Effector memory CD4-positive, alpha-beta T cell (primary cell): ENCODE measurements at places on chromosomes 6 and 20.

DNA sequence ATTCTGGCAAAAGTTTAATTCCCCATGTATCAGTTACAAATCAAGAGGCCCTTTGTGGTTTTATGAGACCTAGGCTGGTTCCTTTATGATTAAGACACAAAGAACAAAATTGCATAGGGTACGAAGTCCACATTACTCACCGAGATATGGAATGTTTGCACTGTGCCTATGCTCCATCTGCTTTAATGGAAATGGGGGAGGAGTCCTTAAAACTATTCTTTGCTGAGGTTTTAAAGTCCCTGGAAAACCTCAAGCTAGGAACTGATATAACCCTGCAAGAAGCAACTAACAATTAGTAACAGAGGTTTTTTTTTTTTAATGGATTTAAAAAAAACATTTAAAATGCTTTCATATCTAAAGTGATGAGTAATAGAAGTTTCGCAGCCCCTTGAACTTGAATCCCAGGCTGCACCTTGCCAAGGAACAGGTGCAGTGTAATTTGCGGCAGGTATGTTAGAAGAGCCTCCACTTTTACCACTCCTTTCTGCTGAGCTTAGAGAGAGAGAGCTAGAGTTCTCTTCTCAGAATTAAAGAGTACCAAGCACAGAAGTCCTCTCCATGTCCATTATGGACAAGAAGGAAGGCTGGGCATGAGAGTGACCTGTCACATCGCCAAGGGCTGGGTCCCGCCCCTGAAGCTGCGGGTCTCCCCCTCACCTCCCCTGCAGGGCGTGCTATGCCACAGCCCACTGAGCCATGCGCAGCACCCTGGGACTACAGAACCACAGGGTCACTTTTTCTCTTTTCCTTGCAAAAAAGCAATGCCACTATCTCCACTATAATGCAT, 2.3 kb downstream of the SERPINB1 start:
- DNase-seq: no peak

DNA sequence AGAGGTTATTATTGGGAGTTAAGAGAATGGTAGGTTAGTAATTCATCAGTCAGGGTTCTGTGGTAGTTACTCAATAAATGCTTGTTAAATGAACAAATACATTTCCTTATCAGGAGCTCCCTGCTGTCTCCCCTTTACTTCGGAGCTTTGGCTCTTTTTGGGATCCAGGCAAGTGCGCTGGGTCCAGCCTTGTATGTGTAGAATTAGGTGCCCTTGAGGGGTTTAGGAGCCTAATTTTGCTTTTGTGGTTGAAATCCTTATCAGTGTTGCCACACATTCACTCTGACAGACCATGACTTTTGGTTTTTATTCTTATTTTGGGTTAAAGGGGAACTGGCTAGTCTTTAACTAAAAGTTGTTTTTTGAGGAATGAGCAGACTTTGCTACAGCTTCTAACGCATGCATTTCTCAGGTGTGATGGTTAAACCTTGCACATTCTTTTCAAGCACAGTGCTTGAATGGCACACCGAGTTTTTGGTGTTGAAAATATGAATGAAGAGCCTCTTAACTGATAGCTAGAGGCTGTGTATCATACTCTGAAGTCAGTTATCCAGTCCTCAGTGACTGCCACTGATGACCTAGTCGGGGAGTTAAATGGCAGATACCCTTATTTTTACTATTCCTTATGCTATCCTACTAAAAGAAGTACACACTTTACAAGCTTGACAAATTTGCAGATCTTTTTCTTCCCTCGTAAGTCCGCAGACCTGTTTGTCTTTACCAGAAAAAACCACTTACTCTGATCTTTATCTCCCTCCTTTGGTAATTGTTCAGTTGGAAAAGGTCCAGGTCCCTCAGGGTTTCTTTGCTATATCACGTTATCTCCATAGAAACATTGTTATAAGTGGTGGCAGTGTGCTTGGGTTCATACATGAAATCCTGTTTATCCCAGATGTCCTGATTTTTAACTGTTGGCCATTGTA, 50.7 kb upstream of the PLCG1 start:
- DNase-seq: no peak

DNA sequence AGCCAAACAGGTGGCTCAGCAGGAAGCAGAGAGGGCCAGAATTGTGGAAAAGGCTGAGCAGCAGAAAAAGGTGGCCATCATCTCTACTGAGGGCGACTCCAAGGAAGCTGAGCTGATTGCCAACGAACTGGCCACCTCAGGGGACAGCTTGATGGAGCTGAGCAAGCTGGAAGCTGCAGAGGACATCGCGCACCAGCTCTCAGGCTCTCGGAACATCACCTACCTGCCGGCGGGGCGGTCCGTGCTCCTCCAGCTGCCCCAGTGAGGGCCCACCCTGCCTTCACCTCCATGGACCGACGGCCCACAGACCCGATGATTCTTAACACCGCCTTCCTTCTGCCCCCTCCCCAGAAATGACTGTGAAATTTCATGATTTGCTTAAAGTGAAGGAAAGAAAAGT, 17.8 kb upstream of the RAET1L start:
- no peak for DNase-seq

DNA sequence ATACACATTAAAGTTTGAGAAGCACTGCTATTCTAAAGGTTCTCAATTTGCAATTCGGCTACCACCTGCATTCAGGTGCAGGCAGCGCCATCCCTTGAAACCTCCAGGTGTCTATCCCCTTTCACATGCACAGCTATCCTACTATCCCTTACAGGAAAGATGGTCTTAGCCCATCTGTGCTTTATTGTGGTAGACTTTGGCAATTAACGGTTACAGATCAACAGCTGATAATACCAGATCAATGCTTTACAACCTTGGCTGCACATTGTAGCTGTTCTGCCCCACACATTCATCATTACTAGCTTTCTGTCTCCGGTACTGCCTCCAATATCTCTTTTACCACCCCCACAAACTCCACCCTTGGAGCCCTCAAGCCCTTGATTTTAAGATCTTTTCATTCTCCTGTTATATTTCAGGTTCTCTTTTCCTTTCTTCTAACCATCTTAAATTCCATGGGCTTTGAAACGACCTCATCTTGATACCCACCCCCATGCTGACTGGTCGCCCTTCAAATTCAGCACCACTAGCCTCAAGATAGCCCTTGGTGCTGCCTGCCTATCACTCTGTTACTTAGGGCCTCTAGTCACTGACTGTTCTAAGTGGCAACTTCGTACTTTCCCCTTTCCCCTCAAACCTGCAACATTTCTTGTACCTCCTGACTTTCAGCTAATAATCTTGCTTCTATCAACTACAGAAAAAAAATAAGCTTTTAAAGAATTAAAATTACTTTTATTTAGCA, 50.8 kb downstream of the SPTLC3 start:
- no peak for DNase-seq

DNA sequence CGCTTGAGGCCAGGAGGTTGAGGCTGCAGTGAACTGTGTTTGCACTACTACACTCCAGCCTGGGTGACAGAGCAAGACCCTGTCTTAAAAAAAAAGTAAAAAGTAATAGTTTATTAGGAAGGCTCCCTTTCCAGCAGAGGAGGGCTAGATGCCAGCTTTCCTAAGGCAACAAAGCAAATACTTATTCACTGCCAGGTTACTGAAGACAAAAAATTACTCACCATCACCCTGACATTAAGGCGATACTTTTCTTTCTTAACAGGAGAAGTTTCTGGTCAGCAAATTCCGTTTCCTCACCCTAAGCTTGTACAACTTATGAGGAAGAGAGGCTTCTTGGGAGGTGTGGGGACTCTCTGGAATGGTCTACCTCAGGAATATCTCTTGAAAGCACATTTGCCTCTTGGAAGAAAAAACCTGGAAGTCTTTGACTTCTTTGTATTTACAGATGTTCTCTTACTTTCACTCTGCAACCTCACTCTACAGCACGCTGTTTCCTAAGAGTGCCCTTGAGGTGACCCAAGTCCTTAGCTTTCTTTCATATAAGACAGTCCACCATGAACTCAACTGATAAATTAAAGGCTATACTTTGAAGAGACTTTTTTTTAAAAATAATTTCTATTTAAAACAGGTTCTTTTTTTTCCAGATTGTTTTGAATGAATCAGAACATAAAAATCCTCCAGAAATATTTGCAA, 52.9 kb upstream of the TRAF3IP2 start:
- DNase-seq: no peak

GRCh38 chr20:32792316-32792715, 27.4 kb upstream of the MAPRE1 start:
- DNase-seq: peak; percentile 18

- no peak for DNase-seq
Measured at GRCh38 chr6:107972413-107973096, 14.5 kb upstream of the SEC63 start.

DNA sequence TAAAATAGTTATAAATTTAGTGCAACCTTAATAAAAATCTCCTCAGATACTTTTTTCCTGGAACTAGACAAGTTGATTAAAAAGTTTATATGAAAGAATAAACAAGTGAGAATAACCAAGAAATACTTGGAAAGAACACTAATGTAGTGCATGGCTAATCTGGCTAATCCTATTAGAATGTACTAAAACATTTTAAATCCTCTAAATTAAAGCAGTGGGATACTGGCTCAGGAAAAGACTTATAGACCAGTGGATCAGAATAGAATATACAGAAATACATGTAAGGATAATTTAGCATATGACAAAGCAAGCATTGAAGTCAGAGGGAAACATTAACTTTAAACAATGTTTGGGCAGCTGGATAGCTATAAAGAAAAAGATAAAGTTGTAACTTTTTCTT, 41.1 kb upstream of the ERVFRD-1 start:
- DNase-seq: no peak

DNA sequence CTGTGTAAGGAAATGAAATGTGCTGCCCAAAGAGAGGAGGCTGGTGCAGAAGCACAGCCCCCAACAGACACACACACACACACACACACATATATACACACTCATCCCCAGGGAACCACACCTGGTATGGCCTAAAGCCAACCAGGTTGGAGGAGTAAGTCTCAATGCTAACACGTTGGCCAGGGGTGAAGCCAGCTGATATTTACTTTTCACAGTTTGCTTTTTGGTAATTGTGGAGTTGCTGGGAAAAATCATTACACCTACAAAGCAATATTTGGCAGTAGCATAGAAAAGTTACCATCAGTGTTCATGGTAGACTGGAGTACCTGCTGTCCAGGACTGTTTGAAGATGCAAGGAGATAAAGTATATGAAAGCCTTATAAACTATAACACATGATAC, 50.3 kb upstream of the NAA20 start:
- DNase-seq: no peak

- peak; percentile 25 for DNase-seq
Measured at GRCh38 chr6:30615958-30616810, 859 bp downstream of the PPP1R10 start.

DNA sequence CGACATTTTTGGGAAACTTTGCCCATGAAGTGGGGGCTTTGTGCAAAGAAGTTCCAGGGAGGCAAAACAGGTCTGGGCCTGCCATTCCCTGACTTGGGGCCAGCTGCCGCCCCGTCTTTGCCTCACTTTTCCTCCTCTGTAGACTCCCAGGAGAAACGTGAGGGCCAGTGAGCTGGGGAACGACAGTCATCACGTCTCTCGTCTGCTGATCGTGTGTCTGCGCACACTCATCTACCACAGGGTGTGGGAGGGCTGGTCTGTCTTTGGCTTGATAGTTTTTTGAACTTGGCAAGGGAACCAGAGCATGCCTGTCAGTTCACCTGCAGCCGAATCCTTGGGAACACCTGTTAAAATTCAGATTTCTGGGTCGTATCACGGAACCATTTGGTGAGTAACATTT, 8.5 kb downstream of the GHRH start:
- DNase-seq: no peak

- DNase-seq: no peak
Measured at GRCh38 chr6:14673201-14673600, 555.6 kb downstream of the CD83 start.

DNA sequence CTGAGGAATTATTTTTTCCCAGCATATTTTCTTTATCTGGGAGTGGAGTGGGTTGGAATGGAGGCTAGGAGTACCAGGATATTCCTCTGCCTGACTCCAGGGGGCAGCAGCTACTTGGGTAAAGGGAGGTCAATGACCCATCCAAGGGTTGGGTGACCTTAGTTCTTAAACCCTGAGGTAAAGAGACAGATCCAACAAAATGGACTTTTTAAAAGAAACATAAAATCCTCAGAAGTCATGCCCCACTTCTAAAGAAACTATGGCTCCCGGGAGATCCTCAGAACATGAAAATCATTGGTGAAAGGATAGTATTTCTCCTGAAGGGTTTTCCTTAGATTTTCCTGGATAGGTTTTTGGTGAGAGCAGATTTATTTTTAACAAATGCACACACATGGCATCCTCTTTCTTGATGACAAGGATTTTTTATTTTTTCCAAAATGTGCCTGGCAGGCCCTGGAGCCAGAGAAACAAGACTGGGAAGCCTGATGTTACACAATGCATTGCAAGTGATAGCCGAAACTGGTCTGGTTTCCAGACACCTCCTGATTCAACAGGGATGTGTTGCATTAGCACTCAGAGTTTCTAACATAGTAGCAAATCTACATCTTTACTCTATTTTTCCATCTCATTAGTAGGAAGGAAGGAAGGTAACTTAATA, 240.9 kb upstream of the BTBD3 start:
- DNase-seq: no peak

DNA sequence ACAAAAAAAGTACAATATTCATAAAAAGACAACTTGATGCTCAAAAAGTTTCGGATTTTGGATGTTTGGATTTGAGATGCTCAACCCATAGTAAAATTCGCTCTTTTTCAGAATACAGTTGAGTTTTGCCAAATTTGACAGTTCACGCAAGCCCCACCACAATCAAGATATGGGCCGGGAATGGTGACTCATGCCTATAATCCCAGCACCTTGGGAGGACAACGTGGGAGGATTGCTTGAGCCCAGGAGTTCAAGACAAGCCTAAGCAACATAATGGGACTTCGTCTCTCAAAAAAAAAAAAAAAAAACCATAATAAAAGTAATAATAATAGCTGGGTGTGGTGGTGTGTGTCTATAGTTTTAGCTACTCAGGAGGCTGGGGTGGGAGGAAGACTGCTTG, 51.3 kb downstream of the PHF20 start:
- DNase-seq: no peak

DNA sequence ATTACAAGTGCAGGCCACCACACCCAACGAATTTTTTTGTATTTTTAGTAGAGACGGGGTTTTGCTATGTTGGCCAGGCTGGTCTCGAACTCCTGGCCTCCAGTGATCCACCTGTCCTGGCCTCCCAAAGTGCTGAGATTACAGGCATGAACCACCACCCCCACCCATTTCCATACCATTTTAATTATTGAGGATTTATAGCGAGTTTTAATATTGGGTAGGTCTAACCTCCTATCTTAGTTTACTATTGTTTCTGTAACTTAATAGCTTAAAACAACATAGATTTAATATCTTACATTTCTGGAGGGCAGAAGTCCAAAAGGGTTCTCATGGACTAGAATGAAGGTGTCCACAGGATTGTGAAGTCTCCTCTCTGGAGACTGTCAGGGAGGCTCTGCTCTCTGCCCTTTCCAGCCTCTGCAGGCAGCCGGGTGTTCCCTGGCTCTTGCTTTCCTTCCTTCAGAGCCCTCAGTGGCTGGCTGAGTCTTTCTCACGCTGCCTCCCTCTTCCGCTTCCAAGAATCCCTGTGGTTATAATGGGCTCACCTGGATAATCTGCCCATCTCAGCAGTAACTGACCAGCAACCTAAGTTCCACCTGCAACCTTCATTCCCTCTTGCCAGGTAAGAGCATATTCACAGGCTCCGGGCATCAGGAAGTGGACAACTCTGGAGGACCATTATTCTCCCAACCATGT, 18.6 kb upstream of the BCAS4 start:
- DNase-seq: no peak

GRCh38 chr6:22271081-22271480, 25.8 kb downstream of the PRL start:
- no peak for DNase-seq
